ENCODE measurements at places on chromosomes 3 and 15.
A peak's percentile ranks its signal among the peaks of the same experiment; 100 is the strongest.

GRCh38 chr3:179436517-179436916, 14.8 kb downstream of the GNB4 start:
- DNase-seq = no peak

GRCh38 chr3:114205541-114205940, 26.7 kb upstream of the DRD3 start:
- DNase-seq = no peak

DNA sequence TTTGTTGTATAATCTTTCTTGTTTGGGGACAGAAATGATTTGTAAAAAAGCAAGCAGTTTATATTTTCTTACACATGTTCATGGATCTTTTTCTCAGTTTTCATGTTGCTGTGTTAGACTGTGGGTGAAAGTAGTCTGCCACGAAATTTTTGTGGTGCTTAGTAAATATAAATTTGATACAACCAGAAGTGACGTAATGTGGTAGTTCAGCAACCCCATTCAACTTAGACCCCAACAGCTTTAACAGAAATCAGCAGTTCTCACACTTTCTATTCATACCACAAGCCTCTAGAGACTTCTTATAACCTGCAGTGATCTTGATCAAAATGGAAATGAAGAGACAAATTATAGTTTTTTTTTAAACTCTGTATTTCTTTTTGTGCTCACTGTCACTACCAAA, 120.2 kb upstream of the IGSF10 start:
- DNase-seq = no peak

GRCh38 chr3:149203758-149204157, 17.9 kb downstream of the CP start:
- no peak for DNase-seq

- no peak for DNase-seq
Measured at GRCh38 chr3:52967398-52967797, 70.0 kb upstream of the STIMATE start.

DNA sequence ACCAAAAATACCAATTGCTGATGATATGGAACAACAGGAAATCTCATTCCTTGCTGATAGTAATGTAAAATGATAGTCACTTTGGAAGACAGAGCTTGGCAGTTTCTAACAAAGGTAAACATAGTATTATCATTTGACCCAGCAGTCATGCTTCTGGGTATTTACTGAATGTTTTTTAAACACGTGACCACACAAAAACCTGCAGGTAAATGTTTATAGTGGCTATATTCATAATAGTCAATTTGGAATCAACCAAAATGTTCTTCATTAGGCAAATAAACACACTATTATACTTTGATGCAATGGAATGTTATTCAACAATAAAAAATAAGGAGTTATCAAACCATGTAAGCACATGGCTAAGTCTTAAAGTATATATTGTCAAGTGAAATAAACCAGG, 24.1 kb upstream of the GOLGA8A start:
- no peak for DNase-seq

GRCh38 chr3:126486360-126486847, 10.7 kb upstream of the ZXDC start:
- no peak for DNase-seq

- DNase-seq = peak; percentile 92
Measured at GRCh38 chr3:169400874-169401273, 262.6 kb downstream of the MECOM start.

DNA sequence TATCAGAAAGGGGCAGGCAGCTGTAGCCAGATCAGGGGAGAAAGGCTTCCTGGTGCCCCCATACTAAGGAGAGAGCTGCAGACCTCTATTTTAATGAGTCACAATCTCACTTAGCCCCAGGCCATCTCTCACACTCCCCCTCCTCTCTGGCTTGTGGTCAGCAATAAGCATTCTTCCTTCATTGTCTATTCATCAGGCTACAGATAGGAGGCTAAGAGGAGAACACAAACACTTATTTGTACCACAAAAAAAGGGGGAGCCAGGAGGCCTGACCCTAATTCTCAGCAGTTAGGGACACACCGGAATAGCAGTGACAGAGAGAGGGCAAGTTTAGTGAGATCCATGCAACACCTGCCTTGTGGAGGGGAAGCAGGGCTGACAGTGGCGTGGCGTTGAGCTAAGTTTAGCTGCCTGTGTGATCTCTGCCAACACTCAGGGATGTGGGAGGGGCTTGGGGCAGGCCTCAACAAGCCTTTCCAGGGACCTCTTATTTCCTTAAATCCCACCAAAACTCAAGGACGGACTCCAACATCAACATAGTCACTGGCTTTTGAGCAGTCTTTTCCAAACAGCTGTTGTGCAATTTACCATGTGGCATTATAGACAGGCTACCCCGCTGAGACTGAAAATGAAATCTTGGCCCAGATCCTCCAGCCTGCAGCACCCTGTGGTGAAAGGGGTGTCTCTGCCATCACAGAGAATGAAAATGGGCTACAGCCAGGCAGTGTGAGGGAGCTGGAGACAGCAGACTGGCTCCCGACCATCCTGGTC, 191.9 kb upstream of the TSC22D2 start:
- peak; percentile 17 for DNase-seq

- no peak for DNase-seq
Measured at GRCh38 chr3:195019335-195019734, 251.6 kb downstream of the XXYLT1 start.

DNA sequence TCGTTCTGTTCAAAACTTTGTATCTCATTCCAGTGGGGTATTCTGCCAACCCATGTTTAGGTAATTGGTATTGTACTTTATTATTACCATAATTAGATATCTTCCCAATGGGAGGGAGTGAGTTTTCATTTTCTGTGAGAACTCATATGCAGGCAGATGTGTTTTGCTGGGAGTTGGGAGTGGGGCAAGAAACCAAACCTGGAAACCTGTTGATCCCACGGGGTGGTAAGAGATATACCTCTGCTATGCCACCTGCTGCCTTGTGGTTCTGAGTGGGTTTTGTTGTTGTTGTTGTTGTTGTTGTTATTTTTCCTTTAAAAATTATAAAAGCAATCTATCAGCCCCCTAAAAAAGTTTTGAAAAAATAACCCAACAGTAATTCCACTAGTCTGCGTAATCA, 32.1 kb downstream of the ZNF592 start:
- no peak for DNase-seq

GRCh38 chr3:58223855-58224254, 13.1 kb upstream of the DNASE1L3 start:
- DNase-seq = no peak

Measured in NCI-H1436 (cell line).